Fibroblast of the conjunctiva (primary cell): ENCODE measurements at places on chromosomes 3 and 15.

- DNase-seq: no peak
Measured at GRCh38 chr3:123320221-123320620, 118.5 kb downstream of the SEC22A start.

GRCh38 chr3:138449490-138449889, 15.1 kb downstream of the ESYT3 start:
- DNase-seq: no peak

DNA sequence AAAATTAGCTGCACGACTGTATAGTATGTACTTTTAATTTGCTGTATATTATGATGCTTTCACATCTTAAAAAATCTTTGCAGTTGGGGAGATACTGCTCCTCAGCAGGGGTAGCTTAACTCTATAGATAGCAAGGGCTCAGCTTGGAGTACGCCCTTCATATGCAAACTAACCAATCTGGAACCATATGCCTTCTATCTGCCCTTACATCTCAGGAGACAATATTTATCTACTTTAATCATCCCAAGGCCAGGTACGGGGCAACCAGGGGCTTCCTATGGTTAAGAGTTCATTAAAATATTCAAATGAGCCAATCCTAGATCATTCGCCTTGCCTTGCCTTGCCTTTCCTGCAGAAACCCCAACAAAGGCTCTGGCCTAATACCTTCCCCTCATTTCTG, 204.1 kb upstream of the ZBTB20 start:
- DNase-seq: no peak

- no peak for DNase-seq
Measured at GRCh38 chr3:37945807-37946530, 44.6 kb upstream of the VILL start.

DNA sequence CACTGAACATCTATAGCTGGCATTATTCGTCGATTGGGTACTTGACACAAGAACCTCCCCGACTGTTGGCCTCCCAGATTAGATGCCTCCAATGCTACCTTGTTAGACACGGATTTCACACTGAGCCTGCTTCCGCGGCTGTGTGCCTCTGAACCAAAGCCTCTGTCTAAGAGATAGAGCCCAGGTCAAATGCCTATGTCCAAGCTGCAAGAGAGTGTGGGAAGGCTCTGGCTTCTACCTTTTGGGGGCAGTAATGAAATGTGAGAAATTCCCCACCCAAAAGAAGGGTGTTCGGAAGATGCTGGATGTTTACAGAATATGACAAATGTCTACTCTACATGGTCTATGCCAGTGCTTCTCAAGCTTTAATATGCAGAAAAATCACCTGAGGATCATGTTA, 2.0 kb upstream of the RPUSD2 start:
- DNase-seq: no peak

DNA sequence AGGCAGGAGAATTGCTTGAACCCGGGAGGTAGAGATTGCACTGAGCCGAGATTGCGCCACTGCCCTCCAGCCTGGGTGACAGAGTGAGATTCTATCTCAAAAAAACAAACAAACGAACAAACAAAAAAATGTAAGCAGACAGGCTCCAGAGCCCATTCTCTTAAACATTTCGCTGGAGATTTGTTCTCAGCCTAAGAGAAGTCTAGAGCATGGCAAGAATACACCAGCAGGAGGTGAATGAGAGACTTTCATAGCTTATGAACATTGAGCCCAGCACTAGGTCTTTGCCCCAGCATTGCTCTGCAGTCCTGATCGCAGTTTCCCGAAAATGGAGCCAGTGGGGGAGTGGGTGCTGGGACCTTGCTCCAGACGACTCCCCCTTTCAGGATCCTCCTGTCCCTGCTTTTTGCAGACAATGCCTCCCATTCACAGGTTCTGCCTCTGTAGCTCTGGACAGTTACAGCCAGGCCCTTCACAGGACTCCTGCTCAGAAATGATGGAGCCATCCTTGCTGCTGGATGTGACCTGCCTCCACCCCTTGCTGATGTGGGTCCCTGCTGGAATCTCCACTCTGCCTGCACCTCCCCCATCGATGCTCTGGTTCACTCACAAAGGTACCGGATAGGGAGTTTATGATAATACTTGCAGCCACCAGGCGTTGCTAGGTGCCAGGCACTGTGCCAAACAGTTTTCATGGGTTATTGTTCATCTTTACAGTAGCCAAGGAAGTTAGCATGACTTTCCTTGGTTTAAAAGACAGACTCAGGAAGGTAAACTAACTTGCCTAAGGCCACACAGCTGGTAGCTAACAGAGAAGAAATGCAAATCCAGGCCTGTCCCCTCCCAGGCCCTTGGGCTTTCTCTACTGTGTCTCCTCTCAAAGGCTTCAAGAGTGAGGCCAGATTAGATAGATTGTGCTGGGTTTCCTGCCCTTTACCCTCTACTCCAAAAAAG, 329.7 kb upstream of the TLE3 start:
- DNase-seq: no peak

- no peak for DNase-seq
Measured at GRCh38 chr15:69557707-69558409, 105.2 kb downstream of the RPLP1 start.

DNA sequence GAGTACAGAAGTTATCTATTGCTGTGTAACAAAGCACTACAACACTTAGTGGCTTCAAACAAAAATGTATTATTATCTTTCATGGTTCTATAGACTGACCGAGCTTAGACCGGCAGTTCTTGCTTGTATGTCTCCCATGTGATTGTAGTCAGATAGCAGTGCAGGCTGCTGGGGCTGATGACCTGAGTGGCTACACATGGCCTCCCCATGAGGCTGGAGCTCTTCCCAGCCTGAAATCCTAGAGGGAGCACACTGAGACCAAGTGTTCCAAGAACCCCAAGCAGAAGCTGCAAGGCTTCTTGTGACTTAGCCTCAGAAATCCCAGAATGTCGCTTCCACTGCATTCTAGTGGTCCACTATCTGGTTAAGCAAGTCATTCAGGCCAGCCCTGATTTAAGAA, 141.2 kb upstream of the TLE3 start:
- DNase-seq: no peak

DNA sequence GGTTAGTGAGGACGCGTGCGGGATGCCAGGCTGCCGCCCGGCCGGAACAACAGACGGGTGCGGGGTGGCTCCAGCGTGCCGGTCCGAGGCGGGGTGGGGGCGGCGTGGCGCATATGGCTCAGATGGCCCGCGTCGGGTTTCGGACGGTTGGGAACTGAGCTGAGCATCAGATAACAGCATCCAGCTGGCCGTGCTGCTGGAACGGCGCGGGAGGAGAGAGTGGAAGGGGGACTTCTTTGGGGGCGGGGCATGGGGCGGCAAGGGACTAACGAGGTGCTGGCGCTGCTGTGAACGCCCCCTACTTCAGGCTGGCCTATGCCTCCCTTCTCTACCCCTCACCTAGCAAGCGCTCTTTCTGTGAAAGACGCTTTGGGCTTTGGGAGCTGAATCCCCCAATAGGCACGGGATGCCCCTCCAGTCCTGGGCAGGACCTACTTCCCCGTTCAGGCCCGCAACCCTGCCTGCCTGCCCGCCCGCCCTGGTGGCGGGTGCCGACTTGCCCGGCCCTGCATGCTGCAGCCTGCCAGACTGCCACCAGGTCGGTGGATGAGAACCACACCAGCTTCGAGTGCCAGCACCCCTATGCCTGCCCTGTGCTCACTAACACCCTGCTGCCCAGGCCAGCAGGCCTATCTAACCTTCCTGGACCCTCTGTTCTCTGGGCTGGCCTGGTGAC, 542 bp downstream of the INKA1 start:
- no peak for DNase-seq

DNA sequence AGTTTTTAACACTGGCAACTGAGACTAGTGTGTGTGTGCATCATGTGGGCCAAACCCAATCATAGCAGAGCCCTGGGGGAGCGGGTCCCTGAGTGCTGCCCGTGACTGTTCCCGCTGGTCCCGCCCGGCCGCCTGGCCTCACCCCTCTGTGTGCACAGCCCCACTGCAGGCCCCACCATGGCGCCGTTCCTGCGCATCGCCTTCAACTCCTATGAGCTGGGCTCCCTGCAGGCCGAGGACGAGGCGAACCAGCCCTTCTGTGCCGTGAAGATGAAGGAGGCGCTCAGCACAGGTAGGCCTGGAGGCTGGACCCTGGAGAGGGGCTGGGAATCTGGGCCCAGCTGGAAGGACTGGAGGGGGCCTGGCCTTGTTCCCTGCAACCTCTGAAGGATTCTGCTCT, 17.2 kb downstream of the PRKCD start:
- no peak for DNase-seq

GRCh38 chr3:55558316-55558715, 71.2 kb upstream of the WNT5A start:
- no peak for DNase-seq

GRCh38 chr3:44175070-44175469, 66.6 kb upstream of the TOPAZ1 start:
- no peak for DNase-seq

- DNase-seq: no peak
Measured at GRCh38 chr3:71763426-71763825, 9.8 kb downstream of the GPR27 start.

- no peak for DNase-seq
Measured at GRCh38 chr15:71465131-71465955, 345.0 kb upstream of the NR2E3 start.

- DNase-seq: no peak
Measured at GRCh38 chr3:169842960-169843359, 26.8 kb downstream of the LRRC31 start.

- DNase-seq: no peak
Measured at GRCh38 chr3:16534640-16535262, 21.3 kb upstream of the RFTN1 start.

DNA sequence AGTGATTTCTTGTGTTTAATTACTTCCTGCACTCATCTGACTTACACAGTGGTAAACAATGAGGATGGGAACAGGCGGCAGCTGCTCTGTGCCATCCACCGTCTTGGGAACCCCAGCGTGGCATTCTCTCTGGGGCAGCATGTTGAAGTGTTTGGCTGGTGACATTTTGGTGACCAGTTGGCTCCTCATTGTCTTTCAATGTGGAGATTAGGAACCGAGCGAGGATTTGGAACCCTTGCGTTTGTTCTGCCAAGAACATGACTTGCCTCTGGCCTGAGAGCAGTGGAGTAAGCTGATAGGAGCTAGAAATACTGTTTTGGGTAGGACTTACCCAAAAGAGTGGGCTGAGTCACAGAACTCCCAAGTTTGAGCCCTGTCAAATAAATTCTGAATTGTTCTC, 88.8 kb downstream of the IGF1R start:
- no peak for DNase-seq

DNA sequence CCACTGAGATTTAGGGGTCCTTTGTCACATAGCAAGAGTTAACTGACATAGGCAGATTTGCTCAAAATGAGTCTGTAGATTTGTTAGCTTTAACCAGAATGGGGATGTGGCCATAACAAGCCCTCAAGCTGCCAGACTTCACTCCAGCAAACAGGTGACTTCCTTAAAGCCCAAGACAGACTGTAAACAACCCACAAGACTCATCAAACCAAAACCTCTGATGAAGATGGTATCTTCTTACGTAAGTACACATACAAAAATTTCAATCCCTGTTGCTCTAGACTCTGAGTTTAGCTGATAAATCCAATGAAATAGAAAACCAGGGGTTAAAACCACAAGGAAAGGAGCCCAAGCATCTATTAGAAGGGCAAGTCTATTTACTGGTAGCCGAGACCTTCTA, 18.2 kb upstream of the ZBTB20 start:
- DNase-seq: no peak

DNA sequence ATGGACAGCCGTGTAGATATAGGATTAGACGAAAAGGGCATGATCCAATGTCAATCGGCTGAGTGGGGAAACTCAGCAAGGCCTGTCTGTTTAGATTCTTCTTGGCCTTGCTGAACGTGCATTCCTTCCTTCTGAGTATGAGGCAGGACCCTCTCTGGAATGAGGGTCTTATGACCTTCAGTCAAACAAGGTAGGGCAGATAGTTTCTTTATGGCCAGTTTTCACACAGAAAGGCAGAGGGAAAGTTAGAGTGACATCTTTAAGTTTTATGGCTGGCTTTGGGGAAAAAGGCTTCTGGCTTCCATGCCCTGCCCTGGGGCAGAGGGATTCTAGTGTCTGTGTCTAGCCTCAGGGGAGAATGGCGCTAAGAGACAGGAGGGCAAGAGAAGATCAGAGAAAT, 29.7 kb downstream of the ARNT2 start:
- DNase-seq: no peak

GRCh38 chr15:75112278-75112847, 89.0 kb downstream of the PPCDC start:
- no peak for DNase-seq

DNA sequence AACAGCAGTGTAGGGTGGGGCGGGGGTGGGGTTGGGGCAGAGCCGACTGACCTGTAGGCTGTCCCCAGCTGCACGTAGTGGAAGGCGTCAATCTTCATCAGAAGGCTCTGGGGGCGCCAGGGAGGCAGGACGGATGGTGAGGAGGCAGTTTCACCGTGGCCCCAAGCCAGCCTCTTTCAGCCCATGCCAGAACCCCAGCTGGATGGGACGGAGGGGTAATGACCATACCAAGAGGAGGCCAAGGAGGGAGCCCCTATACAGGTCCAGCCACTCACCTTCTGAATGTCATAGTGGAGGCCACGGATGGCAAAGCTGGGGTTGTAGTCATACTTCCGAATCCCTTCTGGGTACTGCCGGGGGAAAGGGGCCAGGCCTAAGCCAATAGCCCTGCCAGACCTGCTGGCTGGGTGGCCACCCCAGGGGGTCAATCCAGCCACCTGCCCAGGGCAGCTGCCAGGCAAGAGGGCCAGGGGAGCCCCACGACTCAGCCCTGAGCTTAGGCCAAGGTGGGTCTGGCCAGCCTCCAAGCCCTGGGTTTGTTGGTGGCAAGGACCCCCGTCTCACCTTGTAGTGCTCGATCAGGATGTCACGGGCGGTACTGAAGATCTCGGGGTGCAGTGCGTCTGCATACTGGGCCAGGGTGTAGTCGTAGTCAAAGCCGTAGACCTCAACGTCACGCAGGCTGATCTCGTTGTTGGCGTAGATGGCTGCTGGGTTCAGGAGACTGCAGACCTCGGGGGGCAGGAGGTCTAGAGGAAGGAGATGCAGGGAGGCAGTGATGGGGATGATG, 4.9 kb downstream of the NT5DC2 start:
- DNase-seq: no peak

DNA sequence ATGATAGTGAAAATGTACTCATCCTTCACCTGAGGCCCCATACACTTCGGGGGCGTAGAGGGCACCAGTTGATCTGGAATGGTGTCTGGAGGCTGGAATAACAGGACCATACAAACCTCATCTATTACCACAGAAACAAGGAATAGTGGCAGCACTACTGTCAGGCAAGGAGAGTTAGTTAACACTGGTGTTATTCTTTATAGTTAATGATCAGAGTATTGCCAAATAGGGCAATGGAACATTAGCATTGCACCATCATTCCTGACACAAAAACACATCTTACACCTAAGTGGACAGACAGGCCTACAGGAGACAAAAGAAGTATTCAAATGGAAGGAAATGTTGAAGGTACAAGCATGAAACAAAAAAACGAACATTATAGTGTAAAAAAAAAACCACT, 137.0 kb upstream of the UBP1 start:
- no peak for DNase-seq

- DNase-seq: no peak
Measured at GRCh38 chr15:44485880-44486279, 51.1 kb upstream of the EIF3J start.
